ENCODE measurements at places on chromosomes 7 and 10.
A peak's percentile ranks its signal among the peaks of the same experiment; 100 is the strongest.

DNA sequence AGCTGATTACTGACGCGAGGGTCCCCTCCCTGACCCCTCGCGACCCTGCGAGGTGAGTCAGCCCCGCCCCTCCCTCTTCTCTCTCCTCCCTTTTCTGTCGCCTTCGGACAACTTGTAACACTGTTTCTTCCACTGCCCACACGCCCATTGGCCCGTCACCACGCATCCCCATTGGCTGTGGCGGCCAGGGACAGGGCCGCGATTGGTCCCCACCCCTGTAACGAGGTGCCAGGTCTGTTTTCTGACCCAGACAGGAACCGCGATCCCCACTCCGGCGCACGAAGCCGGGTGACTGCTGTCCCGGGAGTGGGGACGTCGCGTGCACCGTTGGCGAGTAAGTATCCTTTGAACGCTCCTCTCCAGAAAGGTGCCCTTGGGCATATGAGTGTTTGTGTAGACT lies at the start of gene STRA8:
STRA8 (plus strand) TSS at position 269 of the 400 bp plus-strand sequence. CDS start 6,687 bp downstream, outside the sequence.
- no peak for DNase-seq

- DNase-seq: no peak
Measured at GRCh38 chr10:129891806-129892205, 72.3 kb downstream of the EBF3 start.

- no peak for DNase-seq
Measured at GRCh38 chr10:118307859-118308258, 34.3 kb downstream of the FAM204A start.

DNA sequence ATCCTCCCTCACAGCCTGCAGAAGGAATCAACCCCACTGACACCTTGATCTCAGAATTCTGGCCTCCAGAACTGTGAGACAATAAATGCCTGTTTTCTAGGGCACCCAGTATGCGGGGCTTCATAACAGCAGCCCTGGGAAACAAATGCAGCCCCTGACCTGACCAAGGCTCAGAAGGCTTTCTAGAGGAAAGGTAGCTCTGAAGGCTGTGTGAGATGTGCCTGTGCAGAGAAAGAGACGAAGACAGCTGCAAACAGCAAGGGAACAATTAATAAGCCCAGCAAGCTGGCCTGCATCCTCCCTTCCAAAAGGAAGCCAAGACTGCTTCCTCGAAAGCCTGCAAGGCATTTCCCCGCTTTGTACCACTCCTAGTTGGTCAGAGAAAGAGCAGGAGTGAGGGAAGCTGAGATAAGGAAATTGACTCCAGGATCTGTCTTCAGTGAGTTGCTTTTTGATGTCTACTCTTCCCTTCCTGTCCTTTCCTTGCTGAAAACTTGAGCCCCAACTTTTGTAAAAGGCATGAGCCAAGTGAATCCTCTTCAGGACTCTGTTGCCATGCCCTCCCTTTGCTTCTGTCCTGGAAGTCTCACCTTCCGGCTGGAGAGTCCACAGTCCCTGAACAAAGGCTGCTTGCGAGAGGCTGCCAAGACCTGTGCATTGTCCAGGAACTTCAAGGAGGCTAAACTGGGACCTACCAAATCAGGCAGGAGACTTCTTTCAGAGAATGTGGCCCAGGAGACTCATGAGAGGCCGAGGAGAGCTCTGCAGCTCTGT lies 71.2 kb upstream of the ARID5B start:
- DNase-seq: no peak

DNA sequence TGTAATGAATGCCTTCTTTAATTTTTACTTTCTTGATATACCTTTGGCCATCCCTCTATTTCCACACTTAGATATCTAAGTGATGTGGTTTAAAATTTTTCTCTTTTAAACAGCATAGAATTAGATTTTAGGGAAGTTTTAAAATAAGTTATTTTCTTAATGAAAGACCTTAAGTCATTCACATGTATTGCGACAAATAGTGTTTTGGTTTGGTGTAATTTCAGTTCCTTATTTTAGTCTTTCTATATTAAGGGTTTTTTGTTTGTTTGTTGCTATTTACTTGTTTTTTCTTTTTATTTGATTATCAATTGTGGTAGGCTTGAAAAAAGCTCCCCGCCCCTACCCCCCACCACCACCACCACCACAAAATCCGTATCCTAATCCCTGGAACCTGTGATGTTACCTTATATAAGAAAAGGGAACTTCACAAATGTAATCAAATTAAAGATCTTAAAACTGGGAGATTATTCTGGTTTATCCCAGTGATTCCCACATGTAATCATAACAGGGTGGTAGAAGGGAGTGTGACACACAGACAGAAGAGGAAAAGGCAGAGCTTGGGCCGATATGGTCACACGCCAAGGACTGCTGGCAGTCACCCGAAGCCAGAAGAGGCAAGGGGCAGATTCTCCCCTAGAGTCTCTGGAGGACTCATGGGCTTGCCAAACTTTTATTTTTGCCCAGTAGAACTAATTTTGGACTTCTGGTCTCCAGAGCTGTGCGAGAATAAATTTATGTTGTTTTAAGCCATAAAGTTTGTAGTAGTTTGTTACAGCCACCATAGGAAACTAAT lies 149.7 kb downstream of the NPSR1 start:
- DNase-seq: no peak

DNA sequence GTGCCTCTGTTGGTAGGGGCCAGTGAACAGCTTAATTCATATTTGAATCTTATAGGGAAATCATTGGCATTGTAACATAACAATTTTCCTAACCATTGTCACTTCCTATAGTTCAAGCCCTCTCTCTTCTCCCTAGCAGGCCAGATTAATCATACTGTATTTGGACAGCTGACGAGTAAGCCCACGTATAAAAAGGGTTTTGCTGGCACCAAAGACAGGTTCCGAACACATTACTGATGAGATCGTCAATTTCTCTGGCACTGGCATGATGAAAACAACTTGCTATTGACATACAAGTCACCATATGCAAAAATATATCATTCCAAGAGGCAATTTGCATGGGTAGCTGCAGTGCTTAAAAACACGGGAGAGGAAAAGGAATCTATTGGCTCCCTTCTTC lies 891.1 kb upstream of the AUTS2 start:
- DNase-seq: no peak

DNA sequence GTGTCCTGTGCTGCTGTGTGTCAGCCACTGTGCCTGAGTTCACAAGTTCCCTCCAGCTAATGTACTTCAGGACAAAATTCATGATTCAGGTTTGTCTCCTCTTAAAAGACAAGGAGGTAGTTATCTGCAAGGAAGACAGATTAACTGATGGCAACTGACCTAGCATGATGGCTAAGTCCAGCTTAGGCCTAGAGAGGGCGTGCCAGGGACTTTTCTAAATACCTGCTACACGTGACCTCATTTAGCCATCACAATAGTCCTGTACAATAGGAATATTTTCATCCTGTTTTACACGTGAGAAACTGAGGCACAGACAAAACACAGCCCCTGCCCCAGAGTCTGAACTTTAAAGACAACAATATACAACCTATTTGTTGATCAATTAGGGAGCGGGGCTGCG lies 275.7 kb downstream of the XPNPEP1 start:
- DNase-seq: peak; percentile 39

GRCh38 chr10:47151920-47152319 lies 148.1 kb upstream of the GDF10 start:
- no peak for DNase-seq

DNA sequence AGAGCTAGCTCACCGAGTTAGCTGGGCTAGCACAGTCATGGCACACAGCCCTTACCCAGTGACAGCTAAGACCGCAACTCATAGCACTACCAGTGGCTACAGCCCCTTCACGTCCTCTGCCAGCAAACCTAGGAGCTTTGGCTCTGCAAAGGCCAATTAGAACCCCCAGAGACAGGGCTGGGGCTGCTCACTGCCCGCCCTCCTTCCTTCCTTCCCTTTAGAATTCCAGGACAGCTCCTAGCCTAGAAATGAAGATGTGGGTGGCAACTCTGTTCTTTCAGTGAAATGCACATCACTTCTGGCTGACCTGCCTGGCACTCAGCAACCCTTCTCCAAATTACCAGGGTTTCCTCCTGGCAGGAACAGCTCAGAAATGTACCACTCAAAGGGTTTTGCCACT lies 99.9 kb downstream of the FAM53B start:
- DNase-seq: no peak

DNA sequence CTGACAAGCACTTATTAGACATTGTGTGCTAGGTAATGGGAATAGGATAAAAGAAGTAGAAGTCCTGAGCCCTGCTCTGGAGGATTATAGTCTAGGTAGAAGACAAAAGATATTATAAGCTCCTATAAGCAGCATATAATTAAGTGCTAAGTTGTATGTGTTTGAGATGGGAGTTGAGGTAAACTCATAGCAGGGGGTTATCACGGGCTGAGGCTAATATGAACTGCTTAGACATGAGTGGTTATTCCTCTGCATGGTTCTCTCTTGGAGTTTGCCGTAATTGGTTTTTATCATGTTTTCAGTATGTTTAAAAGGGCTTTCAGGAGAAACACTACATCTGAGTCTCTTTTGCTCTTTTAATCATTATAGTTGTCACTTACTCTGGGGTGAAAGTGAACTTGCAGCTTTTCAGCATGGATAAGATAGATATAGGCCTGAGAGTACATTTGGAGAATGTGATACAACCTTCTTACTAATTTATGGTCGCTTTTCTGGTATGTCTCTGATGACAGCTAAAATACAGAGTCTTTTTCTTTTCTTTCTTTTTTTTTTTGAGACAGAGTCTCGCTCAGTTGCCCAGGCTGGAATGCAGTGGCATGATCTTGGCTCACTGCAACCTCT lies 39.0 kb downstream of the SMNDC1 start:
- DNase-seq: no peak

- no peak for DNase-seq
Measured at GRCh38 chr10:111199587-111199986, 122.8 kb downstream of the ADRA2A start.
